Stimulated activated CD4-positive, alpha-beta T cell treated with anti-CD3 and anti-CD28 coated beads, Interleukin-12 subunit alpha, Interleukin-12 subunit beta, amount 100 ng/mL, for 48 hours (primary cell): ENCODE measurements at places on chromosomes 2 and 18.

DNA sequence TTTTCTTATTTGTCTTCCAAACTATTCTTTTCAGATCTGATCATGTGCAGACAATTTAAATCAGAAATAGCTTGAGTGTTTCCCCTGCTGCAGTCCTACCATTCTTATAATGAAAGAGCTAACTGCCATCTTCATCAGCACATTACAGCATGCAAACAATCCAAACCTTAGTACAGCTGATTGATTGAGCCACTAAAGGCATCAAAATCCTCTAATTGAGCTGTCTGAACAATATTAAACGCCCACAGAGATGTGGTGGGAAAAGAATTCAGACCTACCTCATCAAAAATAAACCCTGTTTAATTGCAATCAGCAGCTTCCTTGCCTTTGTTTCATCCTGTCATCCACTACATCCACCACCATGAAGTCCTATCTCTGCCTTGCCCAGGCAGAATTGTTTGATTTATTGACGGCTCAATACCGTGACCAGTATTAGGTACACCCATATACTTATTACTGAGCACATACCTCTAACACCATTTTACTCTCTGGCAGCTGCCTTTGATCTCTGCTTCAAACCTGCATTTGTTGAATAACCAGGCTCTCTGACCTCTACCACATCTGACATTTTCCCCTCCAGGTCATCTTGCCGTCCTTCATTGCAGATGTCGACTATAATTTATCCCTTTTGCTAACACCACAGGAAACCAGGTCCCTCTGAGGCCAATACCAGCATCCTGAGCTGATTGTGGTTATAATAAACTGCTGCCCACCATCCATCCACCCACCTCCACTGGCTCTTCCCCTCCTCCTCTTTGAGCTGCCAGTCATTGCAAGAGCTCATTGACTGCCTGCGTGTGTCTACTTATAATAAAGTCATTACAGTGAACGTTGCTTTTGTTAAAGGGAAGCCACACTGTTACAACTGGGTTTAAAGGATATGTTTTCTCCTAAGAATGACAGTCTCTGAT is 78.5 kb downstream of the RBM43 start:
- DNase-seq, result no peak

DNA sequence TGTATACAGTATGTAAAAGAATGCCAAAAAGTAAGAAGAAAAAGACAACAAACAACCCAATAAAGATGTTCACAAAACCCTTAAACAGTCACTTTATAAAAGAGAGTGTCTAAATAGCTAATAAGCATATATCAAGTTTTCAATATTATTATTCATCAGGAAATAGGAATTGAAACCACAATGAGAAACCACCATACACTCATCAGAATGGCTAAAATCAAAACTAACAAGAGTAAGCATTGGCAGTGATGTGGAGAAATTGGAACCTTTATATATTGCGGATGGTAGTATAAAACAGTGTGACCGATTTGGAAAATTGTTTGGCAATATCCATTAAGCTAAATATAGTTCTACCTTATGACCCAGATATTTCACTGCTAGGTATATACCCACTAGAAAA is 20.5 kb upstream of the TGFA start:
- DNase-seq, result no peak

- no peak for DNase-seq
Measured at GRCh38 chr2:119668546-119668945, 10.5 kb upstream of the TMEM177 start.

- no peak for DNase-seq
Measured at GRCh38 chr2:202069170-202070067, 3.6 kb upstream of the KIAA2012 start.

DNA sequence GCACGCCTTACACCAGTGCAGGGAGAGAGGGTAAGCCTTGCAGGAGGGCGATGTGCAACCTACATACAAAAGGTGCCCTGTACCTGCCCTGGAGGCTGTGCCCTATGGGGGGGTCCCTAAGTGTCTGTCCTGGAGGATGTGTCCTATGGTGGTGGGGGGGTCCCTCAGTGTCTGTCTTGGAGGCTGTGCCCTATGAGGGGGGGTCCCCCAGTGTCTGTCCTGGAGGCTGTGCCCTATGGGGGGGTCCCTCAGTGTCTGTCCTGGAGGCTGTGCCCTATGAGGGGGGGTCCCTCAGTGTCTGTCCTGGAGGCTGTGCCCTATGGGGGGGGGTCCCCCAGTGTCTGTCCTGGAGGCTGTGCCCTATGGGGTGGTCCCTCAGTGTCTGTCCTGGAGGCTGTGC is 216.6 kb downstream of the HDAC4 start:
- DNase-seq, result no peak

- DNase-seq, result no peak
Measured at GRCh38 chr2:231579560-231579959, 13.1 kb upstream of the TEX44 start.

DNA sequence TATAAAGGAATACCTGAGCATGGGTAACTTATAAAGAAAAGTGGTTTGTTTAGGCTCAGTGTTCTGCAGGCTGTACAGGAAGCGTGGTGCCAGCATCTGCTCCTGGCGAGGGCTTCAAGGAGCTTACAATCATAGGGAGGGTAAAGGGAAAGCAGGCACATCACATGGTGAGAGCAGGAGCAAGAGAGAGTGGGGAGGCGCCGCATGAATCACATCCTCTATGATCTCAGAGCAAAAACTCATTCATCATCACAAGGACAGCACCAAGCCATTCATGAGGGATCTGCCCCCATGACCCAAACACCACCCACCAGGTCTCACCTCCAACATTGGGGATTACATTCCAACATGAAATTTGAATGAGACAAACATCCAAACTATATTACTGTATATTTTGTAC is 32.5 kb downstream of the R3HDM1 start:
- no peak for DNase-seq

DNA sequence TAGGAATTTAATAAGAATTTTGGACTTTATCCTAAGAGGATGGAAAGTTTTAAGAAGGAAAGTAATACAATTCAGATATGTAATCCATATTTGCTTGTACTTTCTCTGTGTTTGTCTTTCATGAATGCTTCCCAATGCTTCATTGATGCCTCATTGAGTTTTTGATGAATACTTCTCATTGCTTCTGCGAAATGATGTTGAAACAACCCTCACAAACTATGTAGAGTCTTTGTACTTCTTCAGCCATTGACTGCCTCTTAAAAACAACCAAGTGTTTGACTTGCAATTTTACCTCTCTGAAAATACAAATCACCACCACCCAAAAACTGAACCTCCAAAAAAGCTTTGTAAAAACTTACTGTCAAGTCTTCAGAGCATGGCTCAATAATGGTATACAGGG is 424.1 kb downstream of the ERBB4 start:
- no peak for DNase-seq

DNA sequence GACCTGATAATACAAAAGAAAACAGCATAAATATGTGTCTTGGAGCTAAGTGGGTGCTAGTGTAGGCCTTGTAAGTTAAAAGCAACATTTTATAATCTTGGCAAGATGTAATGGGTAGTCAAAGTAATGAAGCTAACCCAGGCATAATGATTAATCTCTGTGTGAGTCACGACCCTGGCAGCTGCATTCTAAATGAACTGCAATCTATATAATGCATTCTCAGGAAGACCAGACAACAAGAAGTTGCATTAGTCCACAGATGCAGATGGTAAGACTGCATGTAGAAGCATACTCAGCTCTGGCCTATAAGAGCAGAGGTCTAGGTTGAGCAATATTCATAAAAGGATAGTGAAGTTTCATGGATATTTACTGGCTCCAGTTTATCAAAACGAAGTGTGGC is 85.6 kb upstream of the ETAA1 start:
- no peak for DNase-seq

- no peak for DNase-seq
Measured at GRCh38 chr2:224837558-224837957, 121.4 kb upstream of the CCDC195 start.

- no peak for DNase-seq
Measured at GRCh38 chr18:59881728-59882656, 17.8 kb upstream of the PMAIP1 start.

DNA sequence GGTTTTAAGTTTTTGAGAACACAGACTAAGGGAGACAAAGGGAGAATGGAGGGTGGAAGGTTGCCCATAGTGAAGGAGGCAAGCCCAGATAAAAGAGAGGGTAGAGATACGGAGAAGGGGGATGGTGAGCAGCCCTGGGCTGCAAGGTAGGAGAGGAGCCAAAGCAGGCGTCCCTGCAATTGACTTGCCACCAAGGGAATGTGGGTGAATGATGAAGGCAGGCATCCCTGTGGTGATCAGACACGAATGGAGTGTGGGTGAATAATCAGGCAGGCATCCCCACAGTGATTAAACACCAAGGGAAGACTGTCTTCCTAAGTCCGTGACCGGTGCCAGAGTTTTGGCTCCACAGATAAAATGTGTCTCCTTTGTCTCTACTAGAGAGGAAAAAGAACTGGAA is 16.5 kb upstream of the ALPK2 start:
- DNase-seq, result no peak

DNA sequence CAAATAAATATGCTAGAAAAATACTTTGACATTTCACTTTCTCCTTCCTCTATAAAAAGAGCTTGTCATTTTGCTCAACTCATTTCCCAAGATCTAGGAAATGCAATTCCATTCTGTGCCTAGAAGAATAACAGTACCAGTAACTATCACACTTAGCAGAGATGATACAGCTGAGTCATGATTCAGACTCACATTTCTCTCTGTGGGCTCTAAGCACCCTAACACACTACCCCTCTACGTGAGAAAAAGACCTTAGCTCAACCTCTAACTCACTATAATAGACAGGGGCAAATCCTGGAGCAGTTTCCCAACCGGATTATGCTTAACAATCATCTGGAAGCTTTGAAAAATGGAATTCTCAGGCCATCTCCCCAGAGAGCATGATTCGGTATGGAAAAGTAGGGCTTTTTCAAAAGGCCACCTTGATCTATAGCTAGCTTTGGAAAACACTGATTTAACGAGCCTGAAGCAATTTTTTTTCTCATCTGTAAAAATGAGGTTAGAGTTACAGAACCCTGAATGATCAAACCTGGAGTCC is 1312.3 kb upstream of the PIK3C3 start:
- DNase-seq, result no peak

GRCh38 chr2:241147336-241147735 is 1.9 kb downstream of the PASK start:
- no peak for DNase-seq
